ENCODE measurements at places on chromosomes 13 and 19.
A peak's percentile ranks its signal among the peaks of the same experiment; 100 is the strongest.

GRCh38 chr13:80584306-80584705 is 243.4 kb upstream of the SPRY2 start:
- no peak for DNase-seq

GRCh38 chr13:50224534-50224933 is 209.3 kb downstream of the KCNRG start:
- DNase-seq, result no peak

GRCh38 chr13:97307118-97307881 is 85.2 kb downstream of the MBNL2 start:
- no peak for DNase-seq

DNA sequence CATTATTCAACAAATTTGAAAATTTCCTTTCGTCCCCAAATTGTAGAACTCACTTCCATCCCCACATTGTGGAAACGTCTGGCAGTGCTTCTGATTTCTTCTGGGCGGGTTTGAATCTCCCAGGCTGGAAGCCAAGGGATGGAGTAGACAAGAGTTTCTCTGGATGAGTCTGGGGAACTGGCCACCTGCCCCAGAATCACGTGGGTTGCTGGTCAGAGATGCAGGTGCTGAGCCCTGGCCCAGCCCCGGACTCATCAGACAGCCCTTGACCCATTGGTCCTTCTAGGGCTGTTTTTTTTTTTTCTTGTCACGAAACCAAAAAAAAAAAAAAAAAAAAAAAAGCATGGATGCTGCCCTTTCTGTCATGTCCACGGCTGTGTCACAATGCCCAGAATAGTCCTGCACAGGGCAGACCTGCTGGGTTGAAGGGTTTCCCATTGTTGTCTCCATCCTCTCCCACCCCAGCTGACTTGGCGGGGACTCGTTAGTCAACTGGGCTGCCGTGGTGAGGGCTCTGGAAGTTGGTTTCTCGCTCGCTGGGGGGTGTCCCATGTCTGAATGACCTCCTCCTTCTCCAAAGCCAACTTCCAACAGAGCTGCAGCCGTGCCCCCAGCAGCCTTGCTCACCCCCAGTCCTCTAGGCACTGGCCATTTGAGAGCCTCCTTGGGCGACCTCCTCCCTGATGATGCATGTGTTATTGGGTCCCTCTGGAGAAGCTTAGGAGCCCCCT is 12.8 kb downstream of the CHST8 start:
- no peak for DNase-seq

DNA sequence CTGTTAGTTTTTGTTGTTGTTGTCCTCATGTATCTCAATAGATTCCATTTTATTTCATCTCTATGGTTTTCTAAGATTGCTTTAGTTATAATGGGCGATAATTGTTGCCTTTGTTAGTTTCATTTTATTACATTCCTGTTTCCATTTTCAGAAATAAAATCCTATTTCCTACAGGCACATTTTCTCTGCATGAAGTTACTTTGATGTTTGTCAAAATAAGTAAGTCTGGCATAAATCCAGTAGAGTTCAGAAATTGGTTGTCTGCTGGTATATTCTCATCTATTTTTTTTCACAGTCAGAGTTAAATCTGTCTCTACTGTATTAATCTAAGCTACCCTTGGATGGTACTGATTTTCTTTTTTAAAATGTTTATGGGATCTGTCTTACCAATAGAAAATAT is 204.1 kb downstream of the MYO16 start:
- no peak for DNase-seq

DNA sequence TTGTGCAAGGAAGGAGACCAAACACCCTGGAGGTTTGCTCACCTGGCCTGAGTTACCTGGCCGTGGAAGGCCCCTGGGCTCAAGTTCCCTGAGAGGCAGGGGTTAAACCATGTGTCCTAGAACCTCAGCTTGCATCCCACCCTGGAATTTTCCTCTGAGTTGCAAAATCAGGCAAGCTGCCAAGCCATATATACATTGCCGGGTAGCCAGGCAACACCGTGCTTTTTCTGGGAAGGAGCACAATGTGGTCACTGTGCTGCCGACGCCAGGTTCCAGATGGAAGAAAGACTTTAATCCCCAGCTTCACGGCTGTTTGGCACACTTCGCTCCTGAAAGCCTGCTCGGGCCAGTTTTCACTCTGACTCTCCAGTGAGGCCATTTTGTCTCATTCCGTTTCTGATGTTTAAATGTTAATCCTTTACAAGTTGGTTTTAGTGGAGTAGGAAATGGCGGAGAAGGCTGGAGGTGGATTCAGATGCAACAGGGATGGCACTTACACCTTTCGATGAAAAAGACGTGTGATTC is 60.1 kb upstream of the PEG3 start:
- peak; percentile 20 for DNase-seq

GRCh38 chr13:34864671-34865070 is 77.4 kb upstream of the NBEA start:
- peak; percentile 50 for DNase-seq

- peak; percentile 63 for DNase-seq
Measured at GRCh38 chr13:51834581-51835171, 10.3 kb downstream of the TMEM272 start.

- DNase-seq, result no peak
Measured at GRCh38 chr13:40292108-40292507, 374.3 kb downstream of the FOXO1 start.

DNA sequence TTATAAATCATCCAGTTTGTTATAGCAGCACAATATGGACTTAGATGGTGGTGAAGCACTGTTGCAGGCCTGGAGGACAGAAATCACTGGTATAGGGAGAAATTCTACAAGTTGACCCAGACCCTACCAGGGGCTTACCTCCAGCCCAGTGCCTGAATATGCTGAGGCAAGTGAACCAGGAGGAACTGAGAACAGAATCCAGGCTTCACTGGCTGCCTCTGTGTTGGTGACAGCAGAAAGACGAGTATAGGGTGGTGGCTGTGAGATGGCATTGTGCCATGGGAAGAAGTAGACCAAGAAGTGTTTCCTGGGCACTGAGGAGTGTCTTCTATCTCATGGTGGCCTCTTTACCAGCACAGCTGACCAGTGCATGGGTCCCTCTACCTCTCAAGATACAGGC is 15.9 kb upstream of the EID2 start:
- no peak for DNase-seq

DNA sequence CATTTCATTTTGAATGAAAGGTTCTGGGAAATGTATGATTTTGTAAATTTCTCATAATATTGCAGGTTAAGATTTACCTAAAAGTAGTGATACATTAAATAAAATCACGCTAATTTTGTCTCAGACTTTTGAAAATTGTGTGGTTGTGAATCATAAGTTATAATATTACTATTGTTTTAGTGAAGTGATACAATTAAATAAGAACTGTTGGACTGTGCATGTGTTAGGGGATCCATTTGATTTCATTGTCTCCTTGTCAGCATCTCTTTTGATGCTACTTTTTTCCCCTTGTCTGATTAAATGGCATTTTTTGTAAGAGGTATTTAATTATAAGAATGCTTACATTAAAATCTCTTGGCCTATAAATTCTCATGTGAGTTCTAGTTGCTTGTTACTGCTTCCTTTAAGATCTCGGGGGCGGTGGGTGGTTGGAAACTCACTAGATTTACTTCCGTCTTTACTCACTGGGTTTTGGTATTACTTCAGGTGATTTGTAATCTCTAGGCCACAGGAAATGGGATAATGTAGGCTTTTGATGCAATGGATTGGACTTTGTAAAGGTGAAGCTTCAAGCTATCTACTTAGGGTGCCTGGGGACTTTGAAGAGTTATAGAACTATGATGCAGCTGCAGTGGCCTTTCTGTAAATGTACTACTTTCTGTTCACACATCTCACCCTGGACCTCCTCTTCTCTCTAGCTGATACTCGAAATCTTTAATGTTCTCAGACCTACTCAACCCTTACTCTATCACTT is 66.5 kb downstream of the PAN3 start:
- no peak for DNase-seq

DNA sequence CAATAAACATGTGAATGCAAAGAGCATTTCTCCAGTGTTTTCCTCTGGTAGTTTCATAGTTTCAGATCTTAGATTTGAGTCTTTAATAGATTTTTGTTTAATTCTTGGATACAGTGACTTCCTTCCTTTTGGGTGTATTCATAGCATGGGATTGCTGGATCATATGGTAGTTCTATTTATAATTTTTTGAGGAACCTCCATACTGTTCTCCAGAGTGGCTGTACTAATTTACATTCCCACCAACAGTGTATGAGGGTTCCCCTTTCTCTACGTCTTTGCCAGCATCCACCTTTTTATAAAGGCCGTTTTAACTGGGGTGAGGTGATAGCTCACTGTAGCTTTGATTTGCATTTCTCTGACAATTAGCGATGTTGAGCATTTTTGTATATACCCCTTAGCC is 9.3 kb upstream of the CALM3 start:
- no peak for DNase-seq

DNA sequence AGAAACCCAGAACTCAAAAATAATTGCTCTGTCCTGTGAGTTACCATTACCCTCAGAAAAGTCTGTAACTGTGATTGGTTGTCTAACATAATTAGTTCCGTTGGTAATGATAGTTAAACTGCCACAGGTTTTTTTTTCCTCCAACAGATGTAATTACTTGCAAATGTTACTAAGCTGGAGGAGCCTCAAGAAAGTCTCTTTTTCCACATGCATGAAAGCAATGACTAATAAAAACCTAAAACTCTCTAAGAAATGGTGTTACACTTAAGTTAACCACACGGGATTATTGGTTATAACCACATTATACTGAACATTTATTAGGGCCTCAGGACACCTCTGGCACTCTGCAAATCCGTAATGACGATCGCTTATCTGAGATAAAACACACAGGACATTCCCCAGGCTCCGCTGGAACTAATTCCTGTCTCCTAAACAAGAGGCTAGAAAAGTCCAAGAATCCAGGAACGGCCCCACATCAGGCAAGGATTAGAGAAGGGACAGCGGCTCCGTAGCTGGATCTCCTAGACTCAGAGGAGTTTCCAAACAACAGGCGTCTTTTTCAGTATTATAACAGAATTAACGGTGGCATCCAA is 753 bp downstream of the ZNF235 start:
- peak; percentile 57 for DNase-seq

GRCh38 chr19:7879111-7879807 is 5.1 kb upstream of the PRR36 start:
- DNase-seq, result peak; percentile 19

GRCh38 chr19:15457701-15458484 is 6.5 kb downstream of the RASAL3 start:
- DNase-seq, result no peak

DNA sequence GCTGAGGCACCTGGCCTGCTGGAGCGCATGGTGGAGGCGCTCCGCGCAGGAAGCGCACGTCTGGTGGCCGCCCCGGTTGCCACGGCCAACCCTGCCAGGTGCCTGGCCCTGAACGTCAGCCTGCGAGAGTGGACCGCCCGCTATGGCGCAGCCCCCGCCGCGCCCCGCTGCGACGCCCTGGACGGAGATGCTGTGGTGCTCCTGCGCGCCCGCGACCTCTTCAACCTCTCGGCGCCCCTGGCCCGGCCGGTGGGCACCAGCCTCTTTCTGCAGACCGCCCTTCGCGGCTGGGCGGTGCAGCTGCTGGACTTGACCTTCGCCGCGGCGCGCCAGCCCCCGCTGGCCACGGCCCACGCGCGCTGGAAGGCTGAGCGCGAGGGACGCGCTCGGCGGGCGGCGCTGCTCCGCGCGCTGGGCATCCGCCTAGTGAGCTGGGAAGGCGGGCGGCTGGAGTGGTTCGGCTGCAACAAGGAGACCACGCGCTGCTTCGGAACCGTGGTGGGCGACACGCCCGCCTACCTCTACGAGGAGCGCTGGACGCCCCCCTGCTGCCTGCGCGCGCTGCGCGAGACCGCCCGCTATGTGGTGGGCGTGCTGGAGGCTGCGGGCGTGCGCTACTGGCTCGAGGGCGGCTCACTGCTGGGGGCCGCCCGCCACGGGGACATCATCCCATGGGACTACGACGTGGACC is 9.7 kb upstream of the STRN4 start:
- no peak for DNase-seq

GRCh38 chr13:46759846-46760245 is 37.1 kb downstream of the ESD start:
- DNase-seq, result no peak

DNA sequence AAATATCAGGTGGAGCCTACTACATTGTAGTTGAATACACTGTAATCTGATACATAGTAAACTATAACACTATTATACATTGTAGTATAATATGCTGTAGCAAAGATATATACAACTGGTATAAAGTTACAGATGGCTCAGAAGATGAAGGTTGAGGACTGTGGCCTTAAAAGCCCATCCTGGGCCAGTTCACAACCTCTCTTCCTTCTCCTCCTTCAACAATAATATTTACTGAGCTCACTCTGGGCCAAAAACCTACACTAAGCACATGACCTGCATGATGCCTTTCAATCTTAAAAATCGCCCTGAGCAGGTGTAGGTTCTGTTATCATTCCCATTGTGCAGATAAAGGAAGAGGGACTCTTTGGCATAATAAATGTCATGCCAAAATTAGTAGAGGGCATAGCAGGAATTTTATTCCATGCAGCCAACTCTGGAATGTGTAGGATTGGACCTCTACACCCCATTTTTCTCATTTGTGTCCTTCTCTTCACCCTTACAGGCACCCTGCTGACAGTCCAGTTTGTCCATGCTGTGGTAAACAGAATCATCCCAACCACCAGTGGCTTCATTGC is 14.6 kb upstream of the SIN3B start:
- no peak for DNase-seq

DNA sequence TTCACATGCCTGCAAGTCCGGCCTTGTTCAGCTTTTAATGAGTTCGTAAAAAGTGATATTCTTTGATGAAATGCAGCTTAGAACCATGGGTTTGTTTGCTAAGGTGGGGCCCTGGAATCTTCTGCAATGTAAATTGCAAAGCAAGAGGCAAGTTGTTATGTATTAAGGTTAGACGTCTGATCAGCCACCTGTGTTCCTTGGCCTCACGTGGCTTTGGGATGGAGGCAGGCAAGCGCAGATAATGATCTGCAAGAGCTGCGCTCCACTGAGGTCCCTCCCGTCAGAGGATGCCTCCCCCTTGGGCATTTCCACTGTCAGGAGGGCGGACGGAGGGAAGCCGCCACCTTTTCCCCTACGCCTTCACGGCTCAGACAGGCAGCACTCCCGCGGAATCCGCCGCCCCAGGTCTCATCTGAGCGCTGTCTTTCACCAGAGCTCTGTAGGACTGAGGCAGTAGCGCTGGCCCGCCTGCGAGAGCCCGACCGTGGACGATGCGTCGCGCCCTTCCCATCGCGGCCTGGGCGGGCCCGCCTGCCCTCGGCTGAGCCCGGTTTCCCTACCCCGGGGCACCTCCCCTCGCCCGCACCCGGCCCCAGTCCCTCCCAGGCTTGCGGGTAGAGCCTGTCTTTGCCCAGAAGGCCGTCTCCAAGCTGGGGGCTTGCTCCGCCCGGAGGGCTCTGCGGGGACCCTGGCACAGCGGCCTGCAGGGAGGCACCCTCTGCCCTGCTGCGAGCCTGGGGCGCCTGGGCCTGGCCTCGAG is 110.9 kb downstream of the CRYL1 start:
- DNase-seq, result no peak

GRCh38 chr13:72505376-72505775 is 222.1 kb downstream of the MZT1 start:
- DNase-seq, result peak; percentile 41

GRCh38 chr19:6047256-6047655 is 63.0 kb downstream of the RFX2 start:
- no peak for DNase-seq
